ENCODE measurements at places on chromosomes 2 and 18.
A peak's percentile ranks its signal among the peaks of the same experiment; 100 is the strongest.

DNA sequence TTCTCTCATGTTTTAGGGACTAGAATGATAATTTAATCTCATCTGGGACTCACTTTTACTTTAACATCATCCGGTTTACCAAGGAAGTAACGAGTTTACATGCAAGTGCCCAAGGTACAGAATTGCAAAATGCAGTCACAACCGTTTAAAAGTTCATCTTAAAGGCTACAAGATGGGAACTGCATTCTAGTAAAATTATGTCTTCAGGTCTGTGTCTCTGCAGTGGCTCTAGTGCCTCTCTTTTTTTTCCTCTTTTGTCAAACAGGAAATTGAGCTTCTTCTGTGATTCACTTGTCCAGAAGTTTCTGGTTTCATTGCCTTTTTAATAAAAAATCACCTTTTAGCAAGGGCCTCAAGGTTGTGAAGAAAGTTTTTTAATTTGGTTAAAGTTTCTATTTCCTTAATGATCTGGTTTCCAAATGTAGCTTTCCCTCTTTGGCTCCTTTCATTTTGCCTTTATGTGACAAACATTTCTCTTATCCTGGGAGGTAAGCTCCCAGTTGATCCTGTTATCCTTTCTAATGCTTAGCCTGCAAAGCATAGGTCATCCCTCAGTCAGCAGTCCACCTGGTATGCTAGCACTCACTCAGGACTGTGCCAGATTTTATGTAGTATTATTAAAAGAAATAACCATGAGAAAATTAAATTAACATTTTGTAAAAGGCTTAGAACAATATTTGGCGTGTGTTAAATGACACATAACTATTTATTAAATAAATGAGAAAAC lies 2.4 kb downstream of the GLS start:
- no peak for DNase-seq

DNA sequence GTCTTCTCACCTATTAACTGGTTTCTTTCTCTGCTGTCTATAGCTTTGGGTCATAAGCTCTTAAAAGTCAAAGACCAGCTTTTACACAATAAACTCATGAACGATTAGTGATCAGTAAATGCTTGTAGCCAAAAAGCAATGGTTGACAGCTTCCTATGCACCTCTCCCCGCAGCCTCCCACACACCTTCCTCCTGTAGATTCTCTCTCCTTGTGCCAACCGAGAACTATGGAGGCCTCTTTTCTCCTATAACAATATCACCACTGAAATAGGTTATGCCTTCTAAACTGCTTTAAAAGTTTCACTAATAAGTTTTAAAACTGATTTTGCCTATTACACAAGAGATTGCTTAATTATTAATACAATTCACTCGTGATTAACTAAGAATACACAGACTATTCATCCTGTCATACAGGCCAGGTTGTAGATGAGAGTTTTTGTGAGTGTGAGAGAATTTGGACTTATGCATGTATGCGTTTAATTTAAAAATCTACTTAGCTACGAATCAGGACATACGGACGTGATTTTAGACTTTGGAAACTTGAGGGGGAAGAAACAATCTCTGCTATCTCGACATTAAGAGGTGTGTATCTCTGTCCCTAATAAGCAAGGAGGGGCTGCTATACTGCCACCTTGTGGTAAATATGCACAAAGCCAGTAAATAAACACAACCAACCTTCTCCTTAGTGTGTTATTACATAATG lies 229.1 kb upstream of the RBBP8 start:
- no peak for DNase-seq

DNA sequence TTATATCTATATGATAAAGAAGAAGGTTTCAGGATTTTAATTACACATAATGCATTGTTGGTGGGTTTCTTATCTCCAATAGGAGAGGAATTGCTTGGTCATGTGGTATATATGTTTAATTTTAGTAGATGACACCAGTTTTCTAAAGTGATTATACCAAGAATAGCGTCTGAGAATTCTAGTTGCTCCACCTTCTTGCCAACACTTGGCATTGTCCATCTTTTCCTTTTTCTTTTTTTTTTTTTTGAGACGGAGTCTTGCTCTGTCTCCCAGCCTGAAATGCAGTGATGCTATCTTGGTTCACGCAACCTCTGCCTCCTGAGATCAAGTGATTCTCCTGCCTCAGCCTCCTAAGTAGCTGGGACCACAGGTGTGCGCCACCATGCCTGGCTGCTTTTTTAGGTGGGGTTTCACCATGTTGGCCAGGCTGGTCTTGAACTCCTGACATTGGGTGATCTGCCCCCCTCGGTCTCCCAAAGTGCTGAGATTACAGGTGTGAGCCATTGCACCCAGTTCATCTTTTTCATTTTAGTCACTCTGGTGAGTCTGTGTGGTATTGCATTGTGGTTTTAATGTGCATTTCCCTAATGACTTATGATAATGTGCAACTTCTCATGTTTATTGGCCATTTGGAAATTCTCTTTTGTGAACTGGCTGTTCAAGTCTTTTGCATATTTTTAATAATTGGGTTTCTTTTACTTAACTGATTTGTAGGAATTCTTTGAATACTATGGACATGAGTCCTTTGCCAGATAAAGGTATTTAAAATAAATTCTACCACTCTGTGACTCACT lies 37.3 kb upstream of the ZNF512 start:
- no peak for DNase-seq

- no peak for DNase-seq
Measured at GRCh38 chr2:235073868-235074413, 122.1 kb downstream of the SH3BP4 start.

GRCh38 chr2:200863782-200864175 lies 679 bp downstream of the CLK1 start:
- DNase-seq: no peak

DNA sequence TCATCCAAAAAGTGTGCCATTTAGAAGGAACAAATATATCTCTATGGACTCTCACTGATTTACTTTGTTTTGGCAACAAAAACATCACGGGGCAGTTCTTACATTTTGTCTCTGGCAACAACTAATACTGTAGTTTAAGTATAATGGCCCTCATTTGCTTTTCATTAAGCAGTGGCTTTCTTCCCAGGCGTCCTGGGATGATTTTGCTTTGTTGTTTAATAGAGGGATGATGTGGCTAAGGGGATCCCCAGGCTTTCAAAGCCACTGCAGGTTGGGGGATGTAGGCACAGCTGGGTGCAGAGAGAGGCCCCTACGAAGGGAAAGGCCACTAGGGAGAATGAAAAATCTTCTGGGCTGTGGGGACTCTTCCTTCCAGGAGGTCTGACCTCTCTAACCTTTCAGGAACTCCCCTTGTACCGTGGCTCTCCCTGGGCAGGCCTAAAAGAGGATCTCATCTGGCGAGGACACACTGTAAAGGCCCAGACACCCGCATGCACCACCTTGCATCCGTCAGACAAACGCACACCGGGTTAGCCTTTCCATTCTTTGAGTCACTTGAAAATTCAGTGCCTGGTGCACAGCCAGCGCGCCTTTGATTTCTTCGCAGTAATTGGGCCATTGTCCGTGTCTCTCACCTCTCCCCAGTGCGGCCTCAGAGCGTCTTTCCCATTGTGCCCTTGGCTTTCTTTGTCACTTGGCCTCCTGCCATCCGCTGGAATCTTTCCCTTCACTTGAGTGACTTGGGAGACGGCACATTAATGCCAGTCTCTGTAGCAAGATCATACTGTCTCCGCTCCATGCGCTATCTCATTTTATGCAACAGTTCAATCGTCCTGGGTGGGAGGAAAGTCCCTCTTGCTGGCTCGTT lies 40.3 kb upstream of the AFF3 start:
- DNase-seq: no peak

DNA sequence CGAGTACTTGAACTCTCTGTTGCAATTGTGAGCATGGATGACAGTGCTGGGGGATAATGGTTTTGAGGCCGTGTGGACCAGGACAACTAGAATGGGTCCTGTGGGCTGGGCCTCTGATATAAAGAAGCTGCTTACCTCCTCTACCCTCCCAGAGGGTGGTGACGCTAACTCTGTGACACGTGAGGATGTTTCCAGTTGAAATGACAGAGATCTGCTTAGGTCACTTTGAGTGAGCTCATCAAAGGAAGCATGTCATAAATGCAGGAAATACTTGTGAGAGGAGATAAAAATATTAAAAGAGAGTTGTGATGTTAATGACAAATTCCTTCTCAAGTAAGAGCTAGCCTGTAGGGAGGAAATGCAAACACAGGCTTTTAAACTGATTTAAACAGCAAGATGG lies 16.4 kb downstream of the RMC1 start:
- no peak for DNase-seq

- no peak for DNase-seq
Measured at GRCh38 chr2:23629772-23630480, 244.9 kb downstream of the KLHL29 start.

- no peak for DNase-seq
Measured at GRCh38 chr2:15253247-15253646, 307.9 kb downstream of the NBAS start.

DNA sequence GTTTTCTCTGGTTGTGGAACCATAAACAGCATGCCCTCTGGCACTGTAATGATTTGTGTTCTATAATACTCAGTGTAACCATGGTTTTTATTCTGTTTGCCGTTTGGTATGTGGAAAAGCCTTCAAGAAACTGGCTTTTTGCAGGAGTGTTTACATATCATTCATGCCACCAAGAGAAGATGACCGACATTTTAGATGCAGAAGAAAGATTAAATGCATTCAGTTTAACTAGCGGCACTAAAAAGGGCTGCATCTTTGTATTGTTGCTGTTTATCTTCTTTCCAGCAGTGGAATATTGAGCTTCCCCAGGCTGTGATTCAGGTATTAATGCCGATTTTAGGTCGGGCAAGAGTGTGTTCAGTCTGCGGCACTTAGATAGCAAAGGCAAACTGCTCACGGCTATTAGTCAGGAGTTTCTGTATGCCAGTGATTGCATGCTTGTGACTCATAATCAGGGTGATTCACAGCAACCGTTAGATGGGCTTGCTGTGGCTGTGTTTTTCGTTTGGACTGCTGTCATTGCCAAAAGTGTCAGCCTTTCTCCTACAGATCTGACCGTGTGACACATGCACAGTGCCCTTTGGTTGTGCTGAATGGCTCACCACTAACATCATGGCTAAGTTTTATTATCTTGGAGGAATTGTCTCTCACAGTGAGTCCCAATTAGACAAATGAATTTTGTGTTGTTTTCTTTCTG lies 479.7 kb downstream of the PARD3B start:
- peak; percentile 14 for DNase-seq
